Smooth muscle cell of the brain vasculature (primary cell): ENCODE measurements at places on chromosomes 1 and 21.

DNA sequence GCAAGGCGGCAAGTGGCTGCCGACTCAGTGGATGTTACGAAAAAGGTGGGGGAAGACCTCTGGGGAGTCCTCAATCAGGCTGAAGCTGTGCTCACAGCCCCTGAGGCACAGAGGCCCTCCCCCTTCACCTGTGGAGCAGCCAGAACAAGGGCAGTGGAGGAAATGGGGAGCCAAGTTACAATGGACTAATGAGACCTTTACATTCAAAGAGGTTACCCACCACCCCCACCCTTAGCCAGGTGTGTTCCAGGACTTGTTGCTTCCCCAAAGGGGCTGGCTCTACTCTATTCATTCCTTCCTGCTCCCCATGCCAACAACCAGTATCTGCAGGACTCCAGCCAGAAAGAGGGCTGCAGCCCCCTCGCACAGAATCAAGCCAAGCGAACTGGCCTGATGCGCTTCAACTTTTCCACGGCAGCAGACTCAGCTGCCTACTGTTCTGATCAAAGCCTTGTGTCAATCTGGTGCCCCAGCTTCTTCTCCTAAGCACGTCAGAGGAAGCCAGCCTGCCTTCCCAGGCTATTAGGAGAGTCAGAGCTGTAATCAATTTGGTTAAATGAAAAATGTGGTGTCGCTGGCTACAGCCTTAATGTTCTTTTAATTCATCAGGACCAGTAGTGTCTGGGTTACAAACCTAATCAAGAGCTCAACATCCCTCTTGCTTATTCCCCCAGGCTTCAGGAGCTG lies 1.8 kb upstream of the SYT2 start:
- no peak for DNase-seq

DNA sequence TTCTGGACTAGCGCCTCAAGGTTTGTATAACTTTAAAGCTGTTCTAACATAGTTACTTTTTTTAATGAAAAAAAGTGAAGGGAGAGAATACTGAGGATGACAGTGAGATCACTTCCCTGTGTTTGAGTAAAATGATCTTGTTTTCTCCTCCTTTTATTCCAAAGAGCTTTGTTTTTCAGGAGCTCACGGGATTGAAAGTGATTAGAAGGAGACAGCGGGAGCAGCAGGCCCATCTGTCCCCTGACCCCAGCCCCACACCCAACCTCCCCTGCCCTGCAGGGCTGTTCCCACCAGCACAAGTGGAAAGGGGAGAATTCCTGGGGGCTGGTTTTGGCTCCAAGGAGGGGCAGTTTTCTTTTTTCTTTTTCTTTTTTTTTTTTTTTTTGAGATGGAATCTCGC lies 2.1 kb upstream of the DNMT3L start:
- no peak for DNase-seq

GRCh38 chr1:22317231-22317919 lies 134.3 kb upstream of the ZBTB40 start:
- no peak for DNase-seq

- DNase-seq, result no peak
Measured at GRCh38 chr1:65998763-65999583, 206.3 kb downstream of the PDE4B start.

- DNase-seq, result no peak
Measured at GRCh38 chr21:26471099-26471471, 102.0 kb downstream of the CYYR1 start.

GRCh38 chr21:33452362-33452761 lies 27.4 kb downstream of the TMEM50B start:
- no peak for DNase-seq

- no peak for DNase-seq
Measured at GRCh38 chr1:166763318-166763717, 76.0 kb upstream of the POGK start.

- DNase-seq, result peak; percentile 68
Measured at GRCh38 chr1:45929257-45929687, 125.9 kb downstream of the MAST2 start.

DNA sequence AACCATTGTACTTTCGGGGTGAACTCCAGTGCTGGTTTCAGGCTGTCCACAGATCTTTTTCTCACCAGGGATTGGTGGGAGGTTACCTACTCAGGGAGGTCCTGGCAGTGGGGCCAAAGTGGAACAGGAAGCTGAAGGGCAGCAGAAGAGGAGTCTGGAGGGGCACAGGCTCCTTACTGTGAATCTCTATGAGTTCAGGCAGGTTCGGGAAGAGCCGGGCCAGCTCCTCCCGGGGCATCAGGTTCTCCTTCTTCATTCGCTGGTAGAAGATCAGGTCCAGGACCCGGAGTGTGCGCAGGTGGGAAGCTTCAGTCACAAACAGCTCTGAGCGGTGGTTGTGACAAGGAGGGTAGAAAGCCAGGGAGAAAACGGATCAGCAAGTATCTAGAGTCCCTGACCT lies 26.7 kb downstream of the LRRC71 start:
- no peak for DNase-seq

GRCh38 chr1:117339866-117340700 lies 27.2 kb upstream of the MAN1A2 start:
- no peak for DNase-seq

DNA sequence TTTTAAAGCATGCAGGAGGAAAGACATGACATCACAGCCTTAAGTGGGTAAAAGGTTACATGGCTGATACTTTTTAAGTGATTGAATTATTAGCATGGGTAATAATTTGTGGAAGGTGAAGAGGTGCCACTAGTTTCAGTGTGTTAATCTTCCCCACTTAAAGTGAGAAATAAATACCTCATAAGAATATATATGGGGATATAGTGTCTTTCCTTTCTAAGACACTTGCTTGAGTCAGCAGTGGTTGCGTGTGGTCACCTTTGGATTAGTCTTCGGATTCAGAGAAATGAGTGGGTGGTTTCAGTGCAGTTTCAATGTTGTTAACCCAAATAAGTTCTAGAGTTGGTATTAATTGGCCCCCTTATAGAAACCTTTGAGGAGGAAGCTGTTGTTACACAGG lies 94.1 kb downstream of the ADGRL2 start:
- no peak for DNase-seq

- no peak for DNase-seq
Measured at GRCh38 chr1:25522031-25522655, 21.3 kb upstream of the LDLRAP1 start.

DNA sequence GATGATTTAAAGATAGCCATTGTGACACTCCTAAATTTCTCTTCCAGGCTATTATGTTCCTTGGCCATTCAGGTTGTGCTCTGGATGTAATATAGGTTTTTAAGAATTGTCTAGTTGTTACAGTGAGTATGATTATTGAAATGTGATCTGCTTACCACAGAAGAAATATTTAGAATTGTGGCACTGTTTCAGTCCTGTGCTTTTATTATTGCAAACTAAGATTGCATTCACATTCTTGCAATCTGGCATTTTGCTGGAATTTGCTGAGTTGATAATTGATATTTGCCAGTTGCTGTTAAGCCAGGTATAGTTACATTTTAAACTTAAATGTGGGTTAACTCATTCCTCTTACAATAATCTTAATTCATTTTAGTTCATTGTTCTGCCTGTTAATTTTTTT lies 22.3 kb downstream of the EXO1 start:
- DNase-seq, result no peak

DNA sequence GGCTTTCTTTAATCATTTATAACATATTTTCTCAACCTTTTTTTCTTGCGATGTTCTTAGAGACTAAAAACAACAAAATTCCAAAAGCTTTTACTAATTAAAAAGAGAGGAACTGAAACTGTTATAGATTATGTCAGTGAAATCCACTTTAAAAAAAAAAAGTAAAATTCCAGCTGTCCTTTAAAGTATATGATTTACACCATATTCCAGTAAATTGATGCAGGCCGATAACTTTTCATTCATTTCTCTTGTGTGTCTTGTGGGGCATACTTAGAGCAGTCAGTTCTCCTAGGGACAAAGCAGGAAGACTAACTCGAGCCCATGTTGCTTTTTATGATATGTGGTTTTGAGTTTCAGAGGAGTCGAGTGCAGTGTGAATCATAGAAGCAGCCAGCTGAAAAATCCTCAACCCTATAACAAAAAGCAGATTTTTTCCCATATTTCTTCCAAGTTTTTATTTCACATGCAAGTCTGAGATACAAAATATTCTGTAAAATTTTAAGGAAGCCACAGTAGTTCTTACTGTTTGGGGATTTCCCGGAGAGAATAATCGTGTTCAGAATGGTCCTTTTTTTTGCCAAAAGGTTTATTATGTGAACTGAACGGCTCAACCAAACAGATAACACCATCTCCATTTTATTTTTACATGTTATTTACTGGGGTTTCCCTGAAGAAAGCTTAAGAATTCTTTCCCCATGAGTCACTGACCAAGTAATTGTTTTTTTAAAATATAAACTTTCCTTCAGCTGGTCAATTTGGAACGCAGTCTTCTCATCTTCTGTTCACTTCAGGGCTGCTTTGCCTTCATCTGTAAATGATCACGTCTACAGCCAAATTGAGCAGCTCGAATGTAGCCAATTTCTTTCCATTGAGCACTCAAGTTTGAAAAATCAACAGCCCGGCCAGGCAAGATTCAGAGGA lies 77.0 kb upstream of the C1orf105 start:
- DNase-seq, result no peak

GRCh38 chr1:86567878-86568277 lies 21.0 kb downstream of the CLCA4 start:
- no peak for DNase-seq

- no peak for DNase-seq
Measured at GRCh38 chr1:20356850-20357459, 66.3 kb downstream of the VWA5B1 start.

- DNase-seq, result no peak
Measured at GRCh38 chr1:201511941-201512539, 5.1 kb upstream of the CSRP1 start.

DNA sequence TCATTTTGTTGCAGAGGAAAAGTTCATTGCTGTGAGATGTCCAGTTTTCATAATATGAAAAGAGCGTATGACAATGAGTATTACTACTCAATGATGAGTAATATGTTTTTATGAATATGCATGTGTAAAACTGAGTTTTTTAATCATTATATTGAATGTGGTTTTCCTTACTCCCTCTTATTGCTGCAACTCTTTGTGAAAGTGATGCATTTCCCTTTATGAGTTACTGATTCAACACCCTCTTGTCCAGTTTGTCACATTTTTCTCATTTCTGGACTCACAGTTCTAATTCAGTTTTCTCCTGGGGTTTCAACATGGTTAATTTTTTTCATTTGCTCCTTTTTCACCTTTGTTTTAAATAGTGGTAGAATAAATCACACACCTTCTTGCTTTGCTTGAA lies 35.2 kb upstream of the KCNJ15 start:
- no peak for DNase-seq

- DNase-seq, result no peak
Measured at GRCh38 chr1:246878551-246878950, 53.2 kb downstream of the AHCTF1 start.

GRCh38 chr1:1117469-1117831 lies 1.6 kb upstream of the C1orf159 start:
- no peak for DNase-seq

- DNase-seq, result no peak
Measured at GRCh38 chr1:86823821-86824500, 90.0 kb downstream of the SELENOF start.

GRCh38 chr1:115922801-115923200 lies 53.5 kb upstream of the SLC22A15 start:
- no peak for DNase-seq

GRCh38 chr1:228511546-228512445 lies 24.6 kb downstream of the RNF187 start:
- DNase-seq, result no peak

DNA sequence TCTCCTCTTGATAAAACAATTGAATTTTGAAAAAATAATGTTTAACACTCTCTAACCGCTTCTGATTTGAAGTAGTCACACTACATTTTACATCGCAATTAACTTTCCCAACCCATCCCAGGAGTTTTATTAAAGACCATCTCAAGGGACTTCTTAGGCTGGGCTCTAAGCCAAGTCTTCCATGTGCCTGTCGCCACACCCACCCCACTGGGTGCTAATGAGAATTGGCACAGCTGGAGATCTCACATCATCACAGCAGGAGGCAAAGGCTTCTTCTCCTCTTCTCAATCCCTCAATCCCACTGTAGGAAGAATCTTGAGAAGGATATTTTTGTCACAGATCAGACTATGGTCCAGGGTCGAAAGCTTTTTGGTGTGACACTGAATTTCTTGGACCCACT lies 328.9 kb downstream of the NUF2 start:
- DNase-seq, result no peak

- no peak for DNase-seq
Measured at GRCh38 chr1:223338811-223339746, 24.9 kb downstream of the SUSD4 start.

GRCh38 chr21:41931041-41931451 lies 22.8 kb downstream of the C2CD2 start:
- no peak for DNase-seq

DNA sequence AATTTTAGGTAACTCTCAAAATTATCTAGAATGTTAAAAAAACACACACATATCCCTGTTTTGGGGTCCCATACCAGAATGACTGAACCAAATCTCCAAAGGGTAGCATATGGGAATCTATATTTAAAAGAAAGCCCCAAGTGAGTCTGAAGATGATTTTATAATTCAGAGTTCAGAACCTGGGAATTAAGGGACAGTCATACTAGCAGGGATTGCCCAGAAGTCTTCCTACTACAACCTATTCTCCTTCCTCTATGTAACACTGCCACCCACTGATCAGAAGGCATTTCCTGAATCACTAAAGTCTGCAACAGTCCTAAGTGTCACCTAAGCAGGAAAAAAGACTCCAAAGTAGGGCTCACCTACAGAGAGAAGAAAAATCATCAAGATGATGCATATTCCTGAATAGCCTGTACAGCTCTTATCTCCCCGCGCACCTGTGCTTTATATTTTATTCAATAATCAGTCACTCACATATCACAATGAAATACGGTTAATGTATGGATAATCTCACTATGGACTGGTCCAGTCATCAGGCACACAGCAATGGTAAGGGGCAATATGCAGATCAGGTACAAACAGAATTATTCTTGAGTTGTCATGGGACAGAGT lies 4.9 kb downstream of the RGS1 start:
- peak; percentile 47 for DNase-seq
